Retinal pigment epithelial cell (primary cell): ENCODE measurements at places on chromosomes 5 and 9.

DNA sequence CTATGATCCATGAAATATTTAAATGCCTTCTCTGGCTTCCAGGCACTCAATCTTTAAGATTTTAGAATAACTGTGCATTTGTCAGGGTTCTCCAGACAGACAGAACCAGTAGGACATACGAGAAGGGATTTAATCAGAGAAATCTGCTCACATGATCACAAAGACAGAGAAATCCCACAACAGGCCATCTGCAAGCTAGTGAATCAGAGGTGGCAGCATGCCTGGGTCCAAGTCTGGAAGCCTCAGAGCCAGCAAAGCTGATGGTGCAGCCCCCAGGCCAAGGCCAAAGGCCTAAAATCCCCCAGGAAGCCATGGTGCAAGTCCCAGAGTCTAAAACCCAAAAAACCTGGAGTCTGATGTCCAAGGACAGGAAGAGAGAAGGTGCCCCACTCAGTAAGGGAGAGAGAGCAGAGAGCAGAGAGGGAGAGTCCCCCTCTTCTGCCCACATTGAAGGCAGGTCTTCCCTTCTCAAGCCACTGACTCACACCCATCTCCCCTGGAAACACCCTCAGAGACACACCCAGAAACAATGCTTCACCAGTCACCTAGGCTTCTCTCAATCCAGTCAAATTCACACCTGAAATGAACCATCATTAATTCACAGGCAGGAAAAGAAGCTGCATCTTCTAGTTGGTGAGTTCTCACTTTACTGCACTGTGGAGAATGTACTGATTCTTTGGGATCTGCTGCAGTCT lies 48.7 kb downstream of the CAMSAP1 start:
- DNase-seq, result no peak

- no peak for DNase-seq
Measured at GRCh38 chr5:36174119-36174518, 22.2 kb downstream of the SKP2 start.

DNA sequence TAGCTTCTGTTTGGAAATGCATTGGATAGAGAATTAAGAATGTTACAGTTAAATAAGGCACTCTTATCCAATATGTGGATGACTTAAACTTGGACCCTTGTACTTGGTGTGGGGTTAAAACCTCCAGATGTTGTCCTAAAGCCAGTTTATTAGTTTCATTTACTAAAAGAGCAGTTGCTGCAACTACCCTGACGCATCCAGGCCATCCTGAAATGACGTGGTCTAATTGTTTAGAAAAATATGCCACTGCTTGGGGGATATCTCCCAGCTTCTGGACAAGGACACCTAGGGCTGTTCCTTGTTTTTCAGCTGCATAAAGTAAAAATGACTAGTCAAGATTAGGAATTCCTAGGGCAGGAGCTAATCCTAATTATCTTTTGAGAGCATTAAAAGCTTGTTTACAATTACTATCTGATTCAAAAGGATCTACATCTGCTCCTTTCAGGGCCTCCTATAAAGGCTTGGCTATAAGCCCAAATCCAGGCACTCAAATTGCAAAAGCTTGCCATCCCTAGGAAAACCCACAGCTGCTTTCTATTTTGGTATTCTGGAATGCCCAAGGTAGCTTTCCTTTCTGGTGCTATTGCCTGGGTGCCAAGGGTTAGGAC lies 45.7 kb upstream of the SLCO4C1 start:
- no peak for DNase-seq

DNA sequence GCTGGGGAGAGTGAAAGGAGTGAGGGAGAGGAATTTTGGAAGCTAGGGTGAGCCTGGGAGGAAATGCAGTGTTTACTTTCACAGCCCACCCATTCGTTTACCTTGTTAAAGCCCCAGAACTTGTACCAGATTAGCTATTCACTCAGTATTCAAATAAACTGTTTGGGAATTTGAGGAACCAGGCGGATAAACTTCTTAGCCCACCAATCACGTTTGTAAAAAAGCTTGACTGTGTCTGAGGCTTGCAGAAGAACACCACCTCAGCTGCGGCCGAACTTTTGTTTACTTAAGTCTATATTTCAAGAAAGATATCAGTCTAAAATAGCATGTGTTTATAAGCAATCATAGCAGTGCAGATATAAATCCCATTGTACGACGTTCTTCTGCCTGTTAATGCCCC lies 5.2 kb upstream of the TLE1 start:
- DNase-seq, result no peak

DNA sequence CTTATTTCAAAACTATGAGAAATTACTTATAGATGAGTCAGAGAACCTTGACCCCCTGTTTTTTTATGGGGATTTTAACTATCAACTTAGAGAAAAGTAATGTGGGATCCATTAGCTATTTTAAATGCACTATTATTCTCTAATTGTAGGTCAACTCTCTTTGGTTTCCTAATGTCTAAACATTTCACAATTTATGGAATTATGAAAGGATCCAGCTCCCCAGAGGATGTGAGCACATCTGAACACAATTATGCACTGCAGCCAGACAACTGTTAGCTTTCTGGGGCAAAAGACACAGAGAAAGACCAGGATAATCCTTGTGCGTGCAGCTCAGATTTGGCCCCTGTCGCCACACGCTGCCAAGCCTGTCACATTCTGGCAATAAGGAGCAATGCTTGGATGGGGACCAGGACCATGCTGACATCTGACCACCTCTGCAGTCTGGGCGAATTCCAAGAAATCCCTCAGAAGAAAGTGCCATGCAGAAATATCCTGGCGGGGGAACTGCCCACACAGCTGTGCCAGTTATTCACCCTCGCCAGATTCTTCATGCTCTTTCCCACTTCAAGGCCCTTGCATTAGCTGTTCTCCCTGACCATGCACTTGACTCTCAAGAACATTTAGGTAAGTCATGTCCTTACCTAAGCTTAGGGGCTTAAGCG lies 22.2 kb upstream of the CMBL start:
- no peak for DNase-seq
